ENCODE measurements at places on chromosomes 1 and 21.
A peak's percentile ranks its signal among the peaks of the same experiment; 100 is the strongest.

DNA sequence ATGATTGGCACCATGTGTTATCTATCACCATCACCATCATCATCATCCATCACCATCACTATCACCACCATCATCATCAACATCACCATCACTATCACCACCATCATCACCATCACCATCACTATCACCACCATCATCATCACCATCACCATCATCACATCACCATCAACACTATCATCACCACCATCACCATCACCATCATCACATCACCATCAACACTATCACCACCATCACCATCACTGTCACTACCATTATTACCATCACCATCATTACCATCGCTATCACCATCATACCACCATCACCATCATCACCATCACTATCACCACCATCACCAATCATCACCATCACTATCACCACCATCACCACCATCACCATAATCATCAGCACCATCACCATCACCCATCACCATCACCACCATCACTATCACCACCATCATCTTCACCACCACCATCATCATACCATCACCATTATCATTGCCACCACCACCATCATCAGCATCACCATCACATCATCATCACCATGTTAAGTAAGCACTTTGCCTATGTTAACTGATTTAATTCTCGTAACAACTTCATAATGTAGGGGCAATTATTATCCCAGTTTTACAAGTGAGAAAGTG lies 112.8 kb downstream of the LIPI start:
- no peak for DNase-seq

DNA sequence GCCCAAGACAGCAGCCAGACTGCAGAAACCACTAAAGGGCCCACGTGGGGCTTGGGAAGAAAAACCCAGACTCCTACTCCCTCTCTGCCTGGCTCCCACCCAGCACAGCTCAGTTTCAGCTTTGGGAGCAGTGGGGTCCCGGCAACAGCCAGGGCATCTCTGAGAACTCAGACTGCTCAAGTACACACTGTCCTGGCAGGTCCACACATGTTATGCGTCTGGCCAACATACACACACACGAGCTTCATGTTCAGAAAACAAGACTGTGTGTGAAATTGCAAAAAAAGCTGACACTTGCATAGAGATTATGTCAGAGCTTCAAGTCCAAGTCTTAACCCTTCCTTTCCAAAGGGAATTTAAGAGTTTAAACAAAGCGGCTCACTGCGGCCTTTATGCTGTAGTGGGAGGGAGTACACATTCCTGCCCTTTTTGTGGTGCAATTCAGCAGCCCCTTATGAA lies 136.6 kb upstream of the CD34 start:
- peak; percentile 95 for DNase-seq

- no peak for DNase-seq
Observed at GRCh38 chr1:107900090-107900945, 64.7 kb downstream of the VAV3 start.

GRCh38 chr1:9591669-9592509 lies 3.2 kb downstream of the TMEM201 start:
- no peak for DNase-seq

GRCh38 chr1:228882771-228883450 lies 147.6 kb downstream of the RHOU start:
- no peak for DNase-seq

DNA sequence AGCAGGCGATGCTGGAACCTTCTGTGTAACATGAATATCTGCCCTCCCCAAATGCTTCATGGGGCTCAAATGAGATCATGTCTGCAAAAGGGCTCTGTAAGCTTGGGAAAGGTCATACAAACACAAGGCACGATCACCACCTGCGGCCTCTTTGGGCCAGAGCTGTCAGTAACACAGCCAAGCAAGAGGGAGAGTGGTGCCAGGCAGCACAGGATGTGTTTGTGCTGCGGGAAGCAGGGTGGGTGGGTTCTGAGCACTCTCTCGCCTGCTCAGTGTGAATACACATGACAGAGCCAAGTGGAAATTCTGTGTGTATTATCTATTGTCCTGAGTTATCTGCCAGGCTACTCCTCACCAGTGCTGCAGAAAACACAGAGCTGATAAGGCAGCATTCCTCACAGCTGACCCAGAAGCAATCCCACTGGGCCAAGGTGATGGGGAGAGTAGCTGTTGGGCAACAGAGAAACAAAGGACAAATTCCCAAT lies 101.2 kb downstream of the LAMC2 start:
- DNase-seq = no peak

DNA sequence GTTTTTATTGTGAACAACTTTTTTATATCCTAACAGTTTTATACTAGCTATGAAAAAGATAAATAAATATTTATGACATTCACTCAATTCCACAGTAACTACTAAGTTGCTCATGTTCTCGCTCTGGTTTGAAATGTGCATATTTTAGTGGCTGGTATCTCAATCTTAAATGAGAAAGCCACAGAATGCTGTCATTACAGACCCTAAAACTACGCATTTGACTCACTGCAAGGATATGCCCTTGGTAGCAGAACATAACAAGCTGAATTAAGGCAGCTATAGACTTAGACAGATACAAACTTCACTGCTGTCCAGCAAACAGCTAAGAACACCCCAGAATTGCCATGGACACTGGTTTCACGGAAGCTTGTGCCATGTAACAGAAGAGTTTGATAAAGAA lies 19.0 kb downstream of the DAB1 start:
- DNase-seq = no peak

DNA sequence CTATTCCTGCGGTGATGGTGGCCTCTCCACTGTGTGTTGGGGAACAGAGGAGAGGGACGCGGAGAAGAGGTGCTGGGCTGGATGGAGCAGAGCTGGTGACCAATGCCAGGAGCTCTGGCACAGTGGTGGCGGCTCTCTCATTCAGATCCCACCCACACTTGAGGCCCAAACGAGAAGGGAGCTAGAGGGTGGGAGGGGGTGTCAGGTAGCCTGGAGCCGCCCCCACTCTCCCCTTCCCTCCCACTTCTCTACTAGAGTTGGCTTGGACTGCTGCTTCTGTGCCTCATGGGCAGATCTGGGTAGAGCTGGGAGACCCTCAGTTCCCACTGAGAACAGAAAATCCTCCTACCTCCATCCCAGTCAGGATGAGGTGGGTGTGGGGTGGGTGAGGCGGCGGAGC lies 3.5 kb downstream of the TTC39A start:
- DNase-seq = no peak

- no peak for DNase-seq
Observed at GRCh38 chr1:180581635-180582039, 22.9 kb downstream of the OVAAL start.

DNA sequence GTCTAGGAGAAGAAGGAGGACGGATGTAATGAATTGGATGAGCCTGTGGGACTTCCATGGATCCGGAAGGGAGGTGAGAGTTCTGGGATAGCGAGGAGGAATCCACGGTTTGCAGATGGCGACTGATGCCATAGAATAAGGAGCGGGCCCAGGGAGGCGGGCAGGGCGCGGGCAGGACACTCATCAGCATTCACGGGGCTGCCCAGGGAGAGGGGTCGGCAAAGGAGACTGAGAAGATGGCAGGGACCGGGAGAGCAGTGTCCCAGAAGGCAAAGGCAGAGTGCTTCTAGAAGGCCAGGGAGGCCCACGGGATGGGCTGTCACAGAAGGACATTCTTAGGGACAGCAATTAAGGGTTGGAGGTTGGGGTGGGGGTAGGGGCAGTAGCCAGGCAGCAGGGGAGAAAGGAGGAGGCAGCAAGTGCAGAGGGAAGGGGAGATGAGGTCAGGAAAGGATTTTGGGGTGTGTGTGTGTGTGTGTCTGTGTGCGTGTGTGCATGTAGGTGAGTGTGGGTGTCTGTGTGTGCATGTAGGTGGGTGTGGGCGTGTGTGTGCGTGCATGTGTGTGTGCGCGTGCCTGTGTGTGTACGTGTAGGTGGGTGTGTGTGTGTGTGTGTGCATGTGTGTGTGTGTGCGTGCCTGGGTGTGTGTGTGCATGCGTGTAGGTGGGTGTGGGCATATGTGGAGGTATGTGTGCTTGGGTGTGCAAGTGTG lies 1.1 kb upstream of the COL8A2 start:
- no peak for DNase-seq

DNA sequence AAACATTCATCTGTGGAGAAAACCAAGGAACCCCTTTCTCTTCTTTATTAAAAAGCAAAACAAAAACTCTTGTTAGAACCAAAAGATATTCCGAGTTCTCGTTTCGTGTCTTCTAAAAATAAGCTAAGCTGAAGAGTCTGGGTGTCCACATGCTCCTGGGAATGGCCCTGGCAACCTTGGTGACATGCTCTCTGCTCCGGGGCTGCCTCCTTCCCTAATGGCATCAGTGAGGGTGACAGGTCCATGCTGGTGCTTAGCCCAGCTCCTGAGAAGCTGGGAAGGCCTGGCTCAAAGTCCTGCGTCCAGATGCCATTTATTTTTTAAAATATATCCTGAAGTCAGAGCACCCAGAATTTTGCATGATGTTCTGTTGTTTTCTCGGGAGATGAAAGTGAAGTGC lies 24.6 kb upstream of the TRAPPC10 start:
- no peak for DNase-seq

DNA sequence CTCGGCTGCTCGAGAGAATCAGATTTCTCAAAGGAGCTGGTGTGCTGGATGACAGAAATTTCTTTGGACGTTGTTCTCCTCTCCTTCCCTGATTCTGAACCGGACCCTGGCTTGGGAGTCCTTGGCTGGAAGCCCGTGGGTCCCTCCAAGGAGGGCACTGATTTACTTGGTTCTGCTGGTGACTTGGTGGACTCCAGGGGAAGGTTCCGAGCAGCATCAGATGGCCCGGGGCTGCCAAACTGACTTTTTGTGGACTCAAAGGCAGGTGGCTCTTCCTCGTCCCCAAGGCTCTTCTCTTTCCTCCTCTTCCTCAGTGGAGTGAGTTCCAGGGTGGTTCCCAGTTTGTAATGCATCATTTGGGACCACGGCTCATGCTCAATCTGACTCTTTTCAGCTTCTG lies 97.9 kb upstream of the EDN2 start:
- DNase-seq = no peak

GRCh38 chr1:246159279-246160227 lies 347.5 kb downstream of the SMYD3 start:
- DNase-seq = no peak

GRCh38 chr21:42319851-42320572 lies 4.8 kb upstream of the TFF3 start:
- DNase-seq = peak; percentile 67

GRCh38 chr1:38840281-38840680 lies 19.3 kb downstream of the RRAGC start:
- DNase-seq = no peak

DNA sequence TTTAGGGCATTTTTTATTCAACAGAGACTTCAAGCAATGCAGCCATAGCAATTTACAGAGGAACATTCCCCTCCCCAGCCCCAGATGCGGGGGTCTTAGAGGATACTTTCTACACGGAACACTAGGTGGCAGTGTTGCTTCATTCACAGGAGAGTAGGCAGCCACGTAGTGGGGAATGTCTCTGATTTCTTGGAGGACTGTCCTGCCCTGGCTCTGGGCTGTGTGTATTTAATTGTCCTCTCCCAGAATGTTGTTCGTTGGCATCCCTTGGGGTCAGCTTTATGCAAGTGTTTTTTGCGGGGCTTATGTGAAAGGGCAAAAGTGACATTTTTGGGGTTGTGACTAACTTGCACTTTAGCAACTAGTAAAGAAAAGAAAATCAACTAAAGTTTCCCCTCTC lies 96.9 kb downstream of the PAPPA2 start:
- DNase-seq = no peak

GRCh38 chr1:24142546-24143534 lies at the start of gene IL22RA1:
Gene IL22RA1 (minus strand): TSS chr1:24143140. CDS start chr1:24143082, 58 bp downstream.
- no peak for DNase-seq

DNA sequence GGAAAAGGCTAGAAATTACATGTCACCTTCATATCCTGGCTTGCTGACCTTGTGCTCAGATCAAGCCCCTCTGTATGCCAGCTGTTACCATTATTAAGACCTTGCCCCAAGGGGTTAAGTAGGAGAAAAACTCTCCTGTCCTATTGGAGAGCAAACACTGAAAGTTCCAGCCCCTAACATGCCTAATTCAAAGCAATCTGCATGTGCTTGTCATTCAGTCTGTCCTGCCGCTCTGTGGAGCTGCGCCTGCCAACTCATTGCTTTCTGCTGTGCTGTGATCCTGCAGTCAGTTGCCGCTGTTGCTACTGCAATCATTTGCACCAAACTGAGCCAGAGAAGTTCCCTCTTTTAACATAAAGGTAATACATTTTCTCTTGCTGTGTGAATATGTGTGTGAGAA lies 113.4 kb downstream of the DISP1 start:
- no peak for DNase-seq

GRCh38 chr1:183576537-183576936 lies 13.7 kb downstream of the NCF2 start:
- DNase-seq = no peak

- no peak for DNase-seq
Observed at GRCh38 chr1:59549903-59550302, 253.0 kb downstream of the FGGY start.

DNA sequence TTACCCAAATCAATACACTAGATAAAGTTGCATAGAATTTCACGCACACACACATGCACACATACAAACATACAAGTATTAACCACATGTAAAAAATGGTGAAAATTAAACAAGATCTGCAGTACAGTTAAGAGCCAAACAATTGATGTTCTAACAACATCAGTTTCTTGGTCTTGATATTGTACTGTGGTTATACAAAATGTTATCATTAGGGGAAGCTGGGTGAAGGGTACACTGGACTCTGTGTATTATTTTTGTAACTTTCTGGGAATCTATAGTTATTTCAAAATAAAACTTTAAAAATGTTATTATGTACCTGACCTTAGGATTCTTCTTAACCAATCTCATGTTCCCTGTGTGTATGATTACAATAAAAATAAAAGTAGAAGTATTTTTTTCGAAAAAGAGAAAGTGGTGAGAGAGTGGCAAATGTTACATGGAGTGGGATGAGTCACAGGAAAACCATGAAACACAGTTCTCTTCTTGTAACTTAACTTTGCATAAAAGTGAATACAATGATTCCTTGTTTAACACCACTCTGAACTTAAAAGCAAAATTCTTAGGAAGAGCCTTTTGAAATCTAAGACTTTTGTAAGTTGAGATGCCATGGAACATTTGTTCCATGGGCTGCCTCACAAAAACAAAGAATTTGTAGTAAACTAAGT lies 101.6 kb upstream of the RUNX1 start:
- no peak for DNase-seq

GRCh38 chr1:34828611-34829010 lies 30.9 kb downstream of the SMIM12 start:
- DNase-seq = no peak

- DNase-seq = no peak
Observed at GRCh38 chr1:234621657-234622335, 11.8 kb upstream of the IRF2BP2 start.

DNA sequence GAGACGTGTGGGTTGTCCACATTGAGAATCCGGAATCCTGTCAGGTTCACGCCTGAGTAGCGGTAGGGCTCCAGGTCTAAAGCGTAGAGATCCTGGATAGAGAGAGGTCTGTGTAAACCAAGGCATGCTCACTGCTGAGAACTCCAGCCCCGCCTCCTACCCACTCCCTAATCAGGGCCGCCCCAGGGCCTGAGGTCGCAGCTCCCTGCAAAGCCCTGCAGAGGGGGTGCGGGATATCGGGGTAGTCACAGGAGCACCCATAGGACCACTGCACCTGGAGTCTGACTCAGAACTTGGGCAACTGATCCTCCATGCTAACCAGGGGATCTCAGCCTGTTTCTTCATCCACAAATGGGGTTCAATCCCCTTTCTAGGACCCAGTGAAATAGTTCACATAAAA lies 174.4 kb downstream of the GRIK3 start:
- no peak for DNase-seq
